ENCODE measurements at places on chromosomes 4 and X.

DNA sequence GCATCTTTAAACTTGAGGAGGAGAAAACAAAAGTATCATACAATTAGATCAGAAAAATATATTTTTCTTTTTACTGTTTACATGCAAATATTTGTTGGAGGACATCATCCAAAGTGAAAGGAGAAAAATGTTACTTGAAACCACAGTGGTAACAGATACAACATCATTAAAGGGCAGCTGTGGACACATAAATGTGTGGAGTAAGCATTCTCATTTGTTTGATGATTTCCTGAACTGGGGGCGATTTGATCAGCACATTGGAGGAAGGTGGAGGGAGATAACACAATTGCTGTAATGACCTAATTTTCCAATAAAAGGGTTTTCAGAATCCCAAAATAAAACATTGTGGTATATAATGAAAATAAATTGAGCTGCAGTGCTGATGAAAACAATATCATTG, 314.5 kb upstream of the HS3ST1 start:
- no peak for DNase-seq

- no peak for DNase-seq
Measured at GRCh38 chrX:40331762-40332161, 234.0 kb upstream of the BCOR start.

DNA sequence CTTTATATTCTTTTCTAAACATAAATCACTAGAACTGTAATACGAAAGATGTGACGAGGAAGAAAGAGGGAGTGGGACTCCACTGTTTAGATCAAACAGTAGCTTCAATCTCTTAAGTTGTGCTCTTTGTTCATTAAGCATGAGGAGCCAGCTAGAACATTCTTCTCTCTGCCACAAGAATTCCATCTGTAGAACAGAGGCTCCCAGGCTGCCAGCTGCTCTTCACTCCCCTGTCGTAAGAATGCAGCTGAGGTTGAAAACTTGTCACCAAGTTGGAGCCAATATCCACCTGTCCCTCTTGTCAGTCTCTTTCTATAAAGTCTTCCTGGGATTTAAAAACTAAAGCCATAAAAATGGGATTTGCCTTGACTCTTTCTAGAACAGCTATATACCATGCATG, 65.0 kb upstream of the SEC24B start:
- DNase-seq, result no peak

- DNase-seq, result no peak
Measured at GRCh38 chrX:32448945-32449344, 762.4 kb downstream of the DMD start.

GRCh38 chr4:78667325-78667724, 108.8 kb upstream of the BMP2K start:
- peak; percentile 81 for DNase-seq

- peak; percentile 53 for DNase-seq
Measured at GRCh38 chr4:174156239-174156826, 127.1 kb downstream of the FBXO8 start.

DNA sequence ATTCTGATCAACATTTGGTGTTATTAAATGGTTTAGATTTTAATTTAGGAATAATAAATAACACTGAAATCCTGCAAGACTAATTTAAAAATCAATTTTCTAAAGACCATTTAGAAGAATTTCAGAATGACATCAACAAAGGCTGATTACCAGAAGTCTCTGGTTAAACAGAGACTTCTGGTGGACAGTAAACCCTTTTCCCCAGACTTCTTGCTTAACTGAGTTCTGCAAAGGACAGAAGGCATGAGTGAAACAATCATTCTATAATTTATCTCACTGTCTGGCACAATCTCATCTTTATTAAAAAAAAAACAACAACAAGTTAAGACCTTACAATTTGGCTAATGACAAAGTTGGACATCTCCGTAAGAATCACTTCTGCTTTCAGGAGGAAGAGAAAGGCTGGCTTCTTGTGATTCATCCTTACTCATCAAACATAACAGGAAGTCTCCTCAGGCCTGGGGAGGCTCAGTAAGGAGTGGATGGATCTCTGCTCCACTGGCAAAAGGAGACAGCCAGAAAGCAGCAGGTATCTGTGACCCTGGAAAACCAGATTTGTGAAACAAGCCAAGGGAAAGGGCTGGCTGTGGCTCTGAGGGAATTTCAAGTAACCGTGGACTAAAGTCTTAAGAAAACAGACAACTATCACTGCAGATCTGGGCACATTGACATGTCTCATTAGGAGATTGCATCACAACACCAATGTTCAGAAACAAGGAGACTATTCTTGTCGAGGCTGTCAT, 908 bp upstream of the TLR6 start:
- peak; percentile 87 for DNase-seq

DNA sequence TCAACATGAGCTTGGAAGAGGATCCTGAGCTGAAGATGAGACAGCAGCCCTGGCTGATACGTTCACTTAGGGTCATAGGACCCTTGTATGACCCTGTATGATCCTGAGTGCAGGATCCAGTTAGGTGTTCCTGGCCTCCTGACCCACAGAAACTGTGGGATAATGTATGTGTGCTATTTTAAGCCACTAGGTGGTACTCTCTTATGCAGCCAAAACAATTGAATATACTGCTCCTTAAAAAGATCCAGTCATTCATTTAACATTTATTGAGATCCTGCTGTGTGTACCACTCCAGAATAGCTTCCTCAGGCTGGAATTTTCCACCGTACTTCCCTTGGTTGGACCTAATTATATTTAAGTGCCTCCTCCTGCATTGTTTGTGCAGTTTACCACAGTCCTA, 167.1 kb downstream of the AMELX start:
- DNase-seq, result no peak

GRCh38 chr4:74635490-74636123, 158.7 kb downstream of the BTC start:
- DNase-seq, result no peak

GRCh38 chr4:40192114-40193015, 4.5 kb upstream of the RHOH start:
- DNase-seq, result no peak

DNA sequence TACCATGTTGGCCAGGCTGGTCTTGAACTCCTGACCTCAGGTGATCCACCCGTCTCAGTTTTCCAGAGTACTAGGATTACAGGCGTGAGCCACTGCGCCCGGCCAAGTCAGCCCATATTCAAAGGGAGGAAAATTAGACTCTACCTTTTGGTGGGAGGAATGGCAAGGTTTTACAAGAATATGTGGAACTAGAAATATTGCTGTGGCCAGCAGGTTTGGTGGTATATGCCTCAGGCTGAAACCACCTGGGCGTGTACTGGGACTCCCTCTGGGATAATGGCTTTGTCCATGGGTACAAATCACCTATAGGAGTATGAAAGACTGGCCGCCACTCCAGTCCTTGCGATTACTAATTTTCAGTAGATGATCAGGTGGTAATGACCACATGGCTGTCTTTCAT, 32.4 kb downstream of the SAT1 start:
- DNase-seq, result no peak

DNA sequence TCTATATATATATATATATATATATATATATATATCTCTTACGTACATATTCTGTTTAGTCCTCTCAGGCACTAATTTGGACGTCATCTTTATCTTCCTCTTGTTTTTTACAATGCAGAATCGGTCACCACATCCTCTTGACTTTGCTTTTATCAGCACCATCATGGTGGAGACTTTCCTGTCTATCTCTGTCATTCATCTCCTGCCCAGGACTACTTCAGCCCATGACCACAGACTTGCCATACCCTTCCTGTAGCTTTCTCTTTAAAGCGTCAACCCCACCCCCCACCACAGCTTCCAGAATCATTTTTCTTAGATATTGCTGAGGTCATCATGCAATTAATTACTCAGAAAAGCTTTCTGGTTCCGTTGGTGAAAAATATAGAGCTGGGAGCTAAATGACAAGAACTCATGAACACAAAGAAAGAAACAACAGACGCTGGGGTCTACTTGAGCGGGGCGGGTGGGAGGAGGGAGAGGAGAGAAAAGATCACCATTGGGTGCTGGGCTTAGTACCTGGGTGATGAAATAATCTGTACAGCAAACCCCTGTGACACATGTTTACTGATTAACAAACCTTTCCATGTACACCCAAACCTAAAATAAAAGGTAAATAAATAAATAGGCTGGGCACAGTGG, 30.5 kb upstream of the PRKX start:
- DNase-seq, result no peak

DNA sequence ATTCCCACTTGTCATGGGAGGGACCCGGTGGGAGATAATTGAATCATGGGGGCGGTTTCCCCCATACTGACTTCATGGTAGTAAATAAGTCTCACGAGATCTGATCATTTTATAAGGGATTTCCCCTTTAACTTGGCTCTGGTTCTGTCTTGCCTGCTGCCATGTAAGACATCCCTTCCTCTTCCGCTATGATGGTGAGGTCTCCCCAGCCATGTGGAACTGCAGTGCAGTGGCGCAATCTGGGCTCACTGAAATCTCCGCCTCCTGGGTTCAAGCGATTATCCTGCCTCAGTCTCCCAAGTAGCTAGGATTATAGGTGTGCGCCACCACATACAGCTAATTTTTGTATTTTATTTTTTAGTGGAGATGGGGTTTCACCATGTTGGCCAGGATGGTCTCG, 2.9 kb downstream of the HPGDS start:
- DNase-seq, result peak; percentile 58

DNA sequence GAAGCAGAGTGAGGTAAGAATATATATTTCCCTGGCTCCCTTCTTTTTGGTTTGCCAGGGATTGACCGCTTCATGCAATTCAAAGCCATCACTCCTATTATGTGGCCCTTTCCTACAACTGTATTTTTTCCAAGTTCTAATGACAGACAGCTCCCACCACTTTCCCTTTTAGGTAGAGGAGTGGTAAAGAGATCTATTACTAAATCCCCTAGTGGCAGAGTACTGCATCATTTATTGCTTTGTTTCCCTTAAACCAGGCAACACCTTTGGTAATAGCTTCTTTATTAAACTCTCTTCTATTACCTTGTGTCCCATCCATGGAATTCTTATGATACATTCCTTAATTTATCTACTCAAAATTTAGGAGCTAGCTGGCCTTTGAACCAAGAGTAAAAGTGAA, 90.7 kb downstream of the CNOT6L start:
- DNase-seq, result no peak

DNA sequence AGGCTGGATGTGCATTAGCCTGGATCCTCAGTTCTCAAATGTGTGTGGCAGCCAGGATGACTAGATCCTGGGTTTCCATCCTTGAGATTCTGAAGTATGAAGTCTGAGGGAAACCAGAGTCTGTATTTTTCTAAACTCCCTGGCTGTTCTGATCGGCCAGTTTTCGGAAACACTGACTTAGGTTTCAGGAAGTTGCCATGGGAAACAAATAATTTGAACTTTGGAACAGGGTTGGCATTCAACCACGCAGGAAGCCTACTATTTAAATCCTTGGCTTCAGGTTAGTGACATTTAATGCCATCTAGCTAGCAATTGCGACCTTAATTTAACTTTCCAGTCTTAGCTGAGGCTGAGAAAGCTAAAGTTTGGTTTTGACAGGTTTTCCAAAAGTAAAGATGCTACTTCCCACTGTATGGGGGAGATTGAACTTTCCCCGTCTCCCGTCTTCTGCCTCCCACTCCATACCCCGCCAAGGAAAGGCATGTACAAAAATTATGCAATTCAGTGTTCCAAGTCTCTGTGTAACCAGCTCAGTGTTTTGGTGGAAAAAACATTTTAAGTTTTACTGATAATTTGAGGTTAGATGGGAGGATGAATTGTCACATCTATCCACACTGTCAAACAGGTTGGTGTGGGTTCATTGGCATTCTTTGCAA, 67.6 kb downstream of the PDGFRA start:
- no peak for DNase-seq

DNA sequence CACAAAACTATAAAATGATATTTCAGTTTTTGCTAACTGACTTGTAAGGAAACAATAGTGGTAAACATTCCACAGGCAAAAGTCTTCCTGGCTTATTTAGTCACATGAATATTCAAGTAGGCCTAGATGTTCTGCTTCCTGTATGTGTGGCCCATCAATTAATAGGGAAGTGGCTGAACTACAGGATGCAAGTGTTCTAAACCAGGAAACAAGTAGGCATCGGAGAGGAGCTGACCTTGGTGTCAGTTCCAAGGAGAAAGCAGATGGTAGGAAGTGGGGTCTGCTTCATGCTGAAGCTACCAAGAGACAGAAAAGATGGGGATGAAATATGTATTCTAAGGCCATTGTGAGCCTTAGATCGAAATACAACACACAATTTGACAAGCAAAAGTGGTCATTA, 149.7 kb downstream of the ANTXR2 start:
- DNase-seq, result peak; percentile 54

- DNase-seq, result no peak
Measured at GRCh38 chr4:36189511-36190226, 54.6 kb downstream of the ARAP2 start.

DNA sequence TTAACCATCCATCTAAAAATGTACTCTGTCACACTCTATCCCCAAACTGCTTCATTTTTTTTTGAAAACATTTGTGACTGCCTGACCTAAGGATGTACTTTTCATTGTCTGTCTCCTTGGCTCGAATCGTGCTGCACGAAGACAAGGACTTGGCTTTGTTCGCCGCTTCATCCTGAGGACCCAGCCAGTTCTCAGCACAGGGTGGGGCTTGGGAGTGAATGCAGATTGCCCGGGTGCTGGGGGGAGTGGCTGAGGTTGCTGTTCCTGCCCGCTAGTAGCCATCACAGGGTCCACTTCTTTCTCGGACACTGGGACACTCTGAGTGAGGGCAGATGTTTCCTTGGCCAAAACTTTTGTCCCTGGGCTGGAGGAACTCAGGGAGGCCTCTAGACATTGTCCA, 70.1 kb upstream of the CLCN4 start:
- DNase-seq, result no peak

DNA sequence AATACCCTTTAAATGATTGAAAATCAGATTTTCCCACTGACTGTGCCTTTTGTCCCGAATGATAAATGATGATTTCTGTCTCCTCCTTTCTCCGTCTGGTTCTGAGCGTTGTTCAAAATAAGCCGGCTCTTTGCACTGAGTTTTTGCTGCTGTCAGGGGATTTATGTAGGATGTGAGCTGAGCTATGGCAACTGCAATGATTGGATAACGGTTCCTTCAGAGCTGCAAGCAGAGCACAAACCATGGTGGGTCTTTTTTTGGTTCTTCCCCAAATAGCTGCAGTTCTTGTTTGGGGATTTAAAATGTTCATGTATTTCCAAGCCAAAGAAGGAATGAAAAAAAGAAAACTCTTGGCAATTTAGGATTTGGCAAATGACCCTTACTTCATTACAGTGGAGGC, 124.5 kb upstream of the CASK start:
- DNase-seq, result no peak
